Cerebellar cortex (tissue), 1 donor: ENCODE measurements at places on chromosomes 6 and 20.

GRCh38 chr6:155219858-155220301, 43.9 kb upstream of the CLDN20 start:
- DNase-seq: no peak

- peak; percentile 76 for DNase-seq
Observed at GRCh38 chr6:89630488-89630887, 8.1 kb downstream of the LYRM2 start.

DNA sequence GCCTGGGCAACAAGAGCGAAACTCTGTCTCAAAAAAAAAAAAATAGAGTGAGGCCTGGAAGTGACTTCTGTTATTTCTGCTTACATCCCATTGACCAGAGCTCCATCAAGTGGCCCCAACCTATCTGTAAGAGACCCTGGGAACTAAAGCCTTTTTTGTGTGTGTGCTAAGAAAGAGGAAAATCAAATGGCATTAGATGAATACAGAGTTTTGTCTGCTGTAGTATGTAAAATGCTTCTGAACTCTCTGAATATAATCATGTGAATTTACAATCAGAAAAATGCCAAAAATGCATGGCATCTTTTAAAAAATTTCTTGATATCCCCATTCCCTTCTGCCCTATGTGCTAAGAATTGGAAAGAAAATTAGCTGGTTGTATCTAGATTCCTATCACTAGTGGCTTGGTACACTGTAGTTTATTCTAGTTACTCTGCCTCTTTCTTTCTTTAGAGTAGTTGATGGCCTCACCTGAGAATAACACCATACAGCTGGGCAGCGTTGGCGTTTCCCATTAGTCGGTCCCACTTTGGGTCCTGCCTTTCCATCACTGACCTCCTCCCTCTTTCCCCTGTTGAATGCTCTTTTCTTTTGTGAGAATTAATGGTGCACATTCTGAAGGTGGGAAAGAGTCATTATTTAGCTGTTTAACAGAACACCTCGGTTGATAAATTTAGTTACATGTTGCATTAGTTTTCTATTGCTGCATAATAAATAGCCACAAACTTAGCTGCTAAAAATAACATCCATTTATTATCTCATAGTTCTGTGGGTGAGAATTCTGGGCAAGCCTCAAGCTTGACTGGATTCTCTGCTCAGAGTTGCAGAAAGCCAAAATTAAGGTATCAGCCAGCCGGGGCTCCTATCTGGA, 38.2 kb downstream of the SAMD5 start:
- DNase-seq: no peak

DNA sequence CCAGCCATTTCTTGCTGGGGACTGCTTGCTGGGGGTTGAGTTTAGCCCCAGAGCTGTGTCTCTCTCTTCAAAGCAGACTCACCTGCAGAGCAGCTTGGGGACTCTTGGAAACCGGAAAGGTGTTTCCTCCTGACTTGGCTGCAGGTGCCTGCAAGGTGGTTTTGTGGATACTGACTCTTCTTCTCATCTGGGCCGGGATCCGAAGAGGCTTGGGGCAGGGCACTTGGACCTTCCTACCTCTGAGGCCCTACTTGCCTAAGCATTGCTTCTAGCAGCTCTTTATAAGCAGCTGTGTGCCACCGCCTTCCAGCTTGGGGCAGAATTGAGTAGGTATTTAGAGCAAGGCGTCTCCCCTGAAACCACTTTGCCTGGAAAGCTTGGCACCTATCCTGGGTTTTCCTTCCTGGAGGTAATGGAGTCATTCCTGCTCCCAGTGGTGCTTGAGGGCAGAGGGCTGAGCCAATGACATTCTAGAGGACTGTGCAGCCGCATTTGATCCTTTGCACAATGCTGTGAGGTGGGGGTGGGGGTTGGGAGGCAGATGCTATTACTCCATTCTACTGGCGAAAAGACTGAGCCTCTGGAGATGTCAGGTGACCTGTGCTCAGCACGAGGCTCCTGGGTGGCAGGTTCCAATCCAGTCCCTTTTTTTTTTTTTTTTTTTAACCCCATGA, 3.4 kb upstream of the CTSZ start:
- DNase-seq: no peak

DNA sequence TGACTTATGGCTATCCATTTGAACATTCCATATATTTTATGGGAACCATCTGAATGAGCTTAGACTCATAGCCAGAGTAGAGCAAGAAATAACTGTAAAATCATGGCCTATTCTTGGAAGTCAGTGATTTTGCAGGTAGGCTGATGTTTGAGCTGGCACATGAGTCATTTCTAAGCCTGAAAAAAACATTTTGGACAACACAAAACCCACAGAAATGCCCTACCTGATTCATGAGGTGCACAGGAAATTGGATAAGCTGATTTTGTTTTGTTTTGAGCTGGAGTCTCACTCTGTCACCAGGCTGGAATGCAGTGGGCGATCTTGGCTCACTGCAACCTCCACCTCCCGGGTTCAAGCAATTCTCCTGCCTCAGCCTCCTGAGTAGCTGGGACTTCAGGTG, 443.0 kb downstream of the PKHD1 start:
- DNase-seq: no peak

- no peak for DNase-seq
Observed at GRCh38 chr20:23155141-23155590, 69.0 kb upstream of the CD93 start.

DNA sequence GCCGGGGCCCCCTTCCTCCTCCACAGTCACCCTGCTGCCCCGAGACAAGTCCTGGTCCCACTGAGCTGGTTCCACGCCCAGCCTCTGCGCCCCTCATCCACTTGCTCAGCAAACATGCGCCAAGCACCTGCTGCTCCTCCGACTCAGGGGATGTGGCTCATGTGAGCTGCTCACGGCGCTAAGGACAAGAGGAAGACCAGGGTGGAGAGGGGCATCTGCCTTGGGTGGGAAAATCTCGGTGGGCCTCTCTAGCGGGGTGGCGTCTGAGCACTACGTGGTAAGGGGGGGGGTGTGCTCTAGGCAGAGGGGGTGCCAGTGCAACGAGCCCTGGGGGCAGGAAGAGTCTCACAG, 4.5 kb downstream of the LAMA5 start:
- DNase-seq: no peak

GRCh38 chr6:158805698-158806377, 13.3 kb downstream of the EZR start:
- no peak for DNase-seq

- DNase-seq: no peak
Observed at GRCh38 chr20:48463916-48464315, 363.9 kb downstream of the PREX1 start.

GRCh38 chr6:163926642-163927041, 512.1 kb downstream of the QKI start:
- DNase-seq: peak; percentile 24

DNA sequence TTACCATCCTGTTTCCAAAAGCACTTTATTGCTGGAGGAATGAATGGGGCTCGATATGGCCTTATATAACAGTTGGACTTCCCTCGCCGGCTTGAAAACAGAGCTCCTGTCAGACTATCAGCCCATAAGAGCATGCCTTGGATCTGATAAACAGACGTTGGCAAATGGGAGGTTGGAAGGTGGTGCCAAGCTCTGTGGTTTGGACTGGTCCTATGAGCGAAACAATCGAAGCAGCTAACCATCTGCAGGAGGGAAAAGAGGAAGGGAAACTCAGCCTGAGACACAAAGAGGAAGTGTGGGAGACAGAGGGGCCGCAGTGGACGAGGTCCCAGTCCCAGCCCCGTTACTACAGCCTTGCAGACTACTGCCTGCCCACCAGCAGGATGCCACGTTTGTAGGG, 92.9 kb downstream of the TFAP2C start:
- DNase-seq: peak; percentile 74

DNA sequence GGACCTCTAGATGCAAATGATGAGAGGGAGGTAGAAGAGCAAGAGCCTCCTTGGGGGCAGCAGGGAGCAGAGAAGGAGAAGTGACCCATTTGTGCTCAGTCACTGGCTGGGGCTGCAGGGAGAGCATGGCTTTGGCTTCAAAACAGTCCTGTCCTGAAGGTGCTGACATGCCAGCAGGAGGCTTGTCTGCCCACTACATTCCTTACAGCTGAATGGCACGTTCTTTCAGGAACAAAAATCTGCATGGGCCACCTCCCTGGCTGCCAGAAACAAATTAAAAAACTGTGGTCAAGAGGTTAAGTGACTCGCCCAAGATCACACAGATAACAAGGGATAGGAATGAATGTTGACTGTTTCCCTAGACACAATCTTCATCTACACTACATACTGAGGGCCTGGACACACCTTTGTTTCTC, 188.8 kb downstream of the HIVEP2 start:
- DNase-seq: no peak

DNA sequence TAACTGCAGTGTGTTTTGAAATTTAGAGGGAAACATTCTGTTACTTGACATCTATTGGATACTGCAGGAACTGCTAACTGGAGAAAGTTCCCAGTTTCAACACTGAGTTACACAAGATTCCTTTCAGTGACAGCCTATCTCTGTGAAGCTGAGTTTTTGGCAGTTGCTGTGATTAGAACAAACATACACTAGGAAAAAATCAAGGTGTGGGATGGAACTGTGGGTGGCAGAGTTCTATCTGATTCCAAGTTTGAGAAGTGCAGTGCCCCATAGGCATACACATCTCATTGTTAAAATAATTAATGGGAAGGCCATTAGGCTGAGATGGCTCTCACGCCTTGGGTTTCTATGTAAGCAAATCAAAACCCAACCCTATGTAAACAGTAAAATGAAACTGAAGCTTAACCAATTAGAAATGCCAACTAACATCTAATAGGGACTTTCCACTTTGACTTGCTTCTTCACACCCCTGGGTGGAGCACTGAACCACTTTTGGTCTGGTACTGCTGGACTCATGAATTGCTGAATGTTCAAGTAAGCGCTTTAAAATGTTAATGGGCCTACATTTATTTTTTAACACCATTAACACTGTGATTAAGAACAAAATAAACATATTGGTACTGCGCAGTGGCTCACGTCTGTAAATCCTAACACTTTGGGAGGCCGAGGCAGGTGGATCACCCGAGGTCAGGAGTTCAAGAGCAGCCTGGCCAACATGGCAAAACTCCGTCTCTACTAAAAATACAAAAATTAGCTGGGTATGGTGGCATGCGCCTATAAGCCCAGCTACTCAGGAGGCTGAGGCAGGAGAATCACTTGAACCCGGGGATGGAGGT, 55.2 kb upstream of the TBC1D7 start:
- DNase-seq: no peak
